PC-9 (cell line): ENCODE measurements at places on chromosomes 5 and 9. TPM values are rescaled to one million over a fixed set of nuclear protein-coding genes. Genes with fewer than 3 reads are reported as not detected.

Gene SLC6A3
- total RNA-seq, result not detected in 2 replicates

Gene ZDHHC11B
- 0.41 TPM in 1 of 2 replicates, not detected in the other for total RNA-seq

Gene ALDH1A1
- 2.3 and 3.7 TPM in 2 replicates for total RNA-seq

Gene CDC20B
- not detected in 2 replicates for total RNA-seq

Gene IFNK
- total RNA-seq, result not detected in 2 replicates

- H3K4me1 ChIP-seq, result peaks cover 12% of the 10 kb centered on the region
- H3K36me3 ChIP-seq, result no peaks in the 10 kb centered on the region
- no peak for DNase-seq
Observed at GRCh38 chr9:136362450-136362784, 1.1 kb downstream of the DNLZ start.

DNA sequence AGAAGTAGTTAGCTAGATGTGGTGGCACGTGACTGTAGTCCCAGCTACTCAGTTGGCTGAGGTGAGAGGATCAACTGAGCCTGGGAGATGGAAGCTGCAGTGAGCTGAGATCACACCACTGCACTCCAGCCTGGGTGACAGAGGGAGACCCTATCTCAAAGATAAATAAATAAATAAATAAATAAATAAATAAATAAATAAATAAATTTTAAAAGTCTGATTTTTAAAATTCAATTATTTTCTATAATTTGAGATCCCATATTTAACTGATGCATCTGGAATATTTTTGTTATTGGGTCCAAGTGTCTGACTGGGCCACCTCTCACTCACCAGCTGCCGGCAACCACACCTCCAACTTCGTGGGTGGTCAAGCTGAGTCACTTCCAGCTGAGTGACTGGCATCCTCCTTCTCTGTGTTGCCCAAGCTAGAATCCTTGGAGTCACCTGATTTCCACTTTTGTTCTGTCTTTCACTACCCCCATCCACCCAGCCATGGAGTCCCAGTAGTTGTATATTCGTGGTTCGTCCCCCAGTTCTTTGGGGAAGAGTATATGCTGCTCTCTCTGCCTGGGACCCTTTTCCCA, 70.9 kb downstream of the EGFLAM start:
- H3K36me3 ChIP-seq, result no peaks in the 10 kb centered on the region
- DNase-seq, result peak; percentile 5
- H3K27me3 ChIP-seq, result peaks cover 34% of the 10 kb centered on the region; the same call in 1 of the 2 replicates
- H3K27ac ChIP-seq, result no peak overlapping the region
- H3K4me3 ChIP-seq, result no peak overlapping the region
- H3K4me1 ChIP-seq, result no peaks in the 10 kb centered on the region

- no peaks in the 10 kb centered on the region for H3K4me1 ChIP-seq
- DNase-seq, result no peak
- no peaks in the 10 kb centered on the region for H3K36me3 ChIP-seq
Observed at GRCh38 chr5:96054311-96055030, 92.8 kb upstream of the ELL2 start.

DNA sequence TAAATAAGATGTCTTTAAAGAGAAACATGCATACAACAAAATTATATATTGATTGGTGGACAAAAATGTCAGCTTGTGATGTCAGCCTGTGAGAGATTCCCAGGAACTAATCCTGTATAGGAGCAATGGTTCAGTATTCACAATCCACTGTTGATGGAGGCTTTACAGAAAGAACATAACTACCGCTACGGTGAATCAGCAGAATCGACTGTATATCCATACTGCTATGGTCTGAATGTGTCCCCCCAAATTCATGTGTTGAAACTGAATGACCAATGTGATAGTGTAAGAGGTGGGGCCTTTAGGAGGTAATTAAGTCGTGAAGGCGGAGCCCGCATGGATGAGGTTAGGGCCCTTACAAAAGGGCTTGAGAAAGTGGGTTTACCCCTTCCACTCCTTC, 40.4 kb upstream of the TBC1D2 start:
- H3K27me3 ChIP-seq, result no peaks in the 10 kb centered on the region
- H3K36me3 ChIP-seq, result no peaks in the 10 kb centered on the region
- H3K4me3 ChIP-seq, result no peak overlapping the region
- DNase-seq, result no peak
- no peak overlapping the region for H3K27ac ChIP-seq

- DNase-seq, result no peak
- H3K27ac ChIP-seq, result no peak overlapping the region
- no peaks in the 10 kb centered on the region for H3K4me1 ChIP-seq
- no peaks in the 10 kb centered on the region for H3K27me3 ChIP-seq
- H3K36me3 ChIP-seq, result no peaks in the 10 kb centered on the region
Observed at GRCh38 chr9:16559418-16560188, 310.9 kb downstream of the BNC2 start.

GRCh38 chr9:89844535-89844934, 239.7 kb downstream of the GADD45G start:
- no peak overlapping the region for H3K27ac ChIP-seq
- peaks cover 98% of the 10 kb centered on the region for H3K27me3 ChIP-seq
- H3K4me3 ChIP-seq, result no peak overlapping the region
- DNase-seq, result no peak
- H3K4me1 ChIP-seq, result no peaks in the 10 kb centered on the region

DNA sequence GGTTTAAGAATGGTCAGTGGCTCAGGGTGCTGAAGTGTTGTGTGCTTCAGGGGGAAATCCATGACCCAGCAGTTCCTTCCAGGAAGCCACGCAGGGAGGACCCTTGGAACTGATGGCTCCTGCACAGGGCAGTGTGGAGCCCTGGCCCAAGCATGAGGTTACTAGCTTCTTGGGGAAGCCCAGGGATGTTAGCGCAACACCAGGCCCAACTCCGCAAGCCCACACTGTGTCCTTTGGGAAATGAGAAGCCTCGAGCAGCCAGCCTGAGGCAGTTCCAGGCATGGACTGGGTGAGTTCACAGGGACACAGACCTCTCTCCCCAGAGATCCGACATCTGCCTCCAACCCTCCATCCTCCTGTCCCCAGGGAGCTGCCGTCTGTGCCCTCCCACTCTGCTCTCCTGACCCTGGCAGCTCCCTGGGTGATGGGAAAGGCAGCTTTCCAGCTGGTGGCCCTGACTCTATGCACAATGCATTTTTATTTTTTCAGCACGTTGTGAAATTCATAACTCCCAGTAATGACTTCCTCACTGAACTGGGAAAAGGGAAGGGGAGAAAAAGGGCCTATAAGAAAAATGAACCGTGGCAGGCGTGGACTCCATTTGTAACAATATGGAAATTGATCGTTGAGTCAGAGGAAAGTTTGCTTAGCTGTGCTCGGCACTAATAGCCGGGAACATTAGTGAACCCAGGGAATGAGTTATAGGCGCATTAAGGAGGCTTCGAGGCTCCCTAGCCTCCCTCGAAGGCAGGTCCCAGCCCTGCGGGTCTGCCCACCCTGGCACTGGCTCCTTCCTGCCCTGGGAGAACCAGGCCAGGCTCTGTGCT, 34.1 kb downstream of the LMX1B start:
- H3K36me3 ChIP-seq, result no peaks in the 10 kb centered on the region
- H3K27ac ChIP-seq, result no peak overlapping the region
- DNase-seq, result no peak
- H3K27me3 ChIP-seq, result peaks cover 97% of the 10 kb centered on the region
- H3K4me1 ChIP-seq, result peaks cover 9% of the 10 kb centered on the region

DNA sequence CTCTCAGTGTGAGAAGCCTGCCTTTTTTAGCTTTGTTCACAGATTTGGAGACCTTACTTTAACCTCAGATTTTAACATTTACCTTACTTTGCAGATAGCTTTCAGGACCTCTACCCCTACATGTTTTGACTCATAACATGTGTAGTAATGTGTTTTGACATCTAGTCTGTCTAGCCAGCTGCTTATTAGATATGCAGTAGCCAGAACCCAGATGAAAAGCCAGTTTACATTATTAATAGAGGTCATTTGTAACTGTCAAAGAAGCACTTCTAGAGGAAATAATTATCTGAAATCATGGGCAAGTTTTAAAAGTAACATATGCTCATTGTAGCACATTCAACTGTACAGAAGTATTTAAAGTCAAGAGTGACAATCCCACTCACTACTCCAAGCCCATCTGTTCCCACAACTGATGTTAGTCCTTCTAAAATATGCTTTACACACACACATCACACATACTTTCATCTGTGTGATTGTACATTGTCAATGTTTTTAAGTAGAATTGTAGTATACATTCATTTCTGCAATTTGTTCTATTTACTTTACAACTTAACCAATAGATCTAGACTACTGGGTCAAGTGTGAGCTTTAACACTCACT, 71.8 kb upstream of the NIPAL4 start:
- H3K36me3 ChIP-seq, result no peaks in the 10 kb centered on the region
- peaks cover 59% of the 10 kb centered on the region for H3K4me1 ChIP-seq
- no peak for DNase-seq
- no peak overlapping the region for H3K4me3 ChIP-seq
